ENCODE measurements at places on chromosomes 1 and 21.
A peak's percentile ranks its signal among the peaks of the same experiment; 100 is the strongest.

GRCh38 chr1:204959374-204959773 lies 83.6 kb upstream of the CNTN2 start:
- DNase-seq: no peak

GRCh38 chr1:119009312-119009655 lies 21.1 kb upstream of the TBX15 start:
- no peak for DNase-seq

DNA sequence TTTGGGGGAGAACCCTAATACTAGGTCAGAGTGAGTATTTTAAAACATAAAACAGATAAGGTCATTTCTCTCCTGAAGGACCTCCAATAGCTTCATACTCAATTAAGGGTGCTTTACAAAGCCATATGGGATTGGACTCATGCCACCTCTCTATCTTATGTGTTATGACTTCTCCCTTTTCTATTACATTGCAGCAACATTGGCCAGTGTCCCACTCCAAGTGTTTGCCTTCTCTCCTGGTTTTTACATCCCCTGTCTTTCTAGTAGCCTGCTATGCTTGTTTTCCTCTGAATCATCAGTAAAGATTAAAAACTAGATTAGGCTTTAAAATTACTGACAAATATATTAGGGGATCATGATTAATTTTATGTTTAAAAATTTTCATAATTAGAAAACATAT lies 66.6 kb downstream of the SCMH1 start:
- DNase-seq: no peak

GRCh38 chr1:245179706-245180105 lies 24.9 kb downstream of the KIF26B start:
- no peak for DNase-seq

GRCh38 chr1:160836561-160836960 lies 26.1 kb downstream of the CD244 start:
- DNase-seq: no peak

DNA sequence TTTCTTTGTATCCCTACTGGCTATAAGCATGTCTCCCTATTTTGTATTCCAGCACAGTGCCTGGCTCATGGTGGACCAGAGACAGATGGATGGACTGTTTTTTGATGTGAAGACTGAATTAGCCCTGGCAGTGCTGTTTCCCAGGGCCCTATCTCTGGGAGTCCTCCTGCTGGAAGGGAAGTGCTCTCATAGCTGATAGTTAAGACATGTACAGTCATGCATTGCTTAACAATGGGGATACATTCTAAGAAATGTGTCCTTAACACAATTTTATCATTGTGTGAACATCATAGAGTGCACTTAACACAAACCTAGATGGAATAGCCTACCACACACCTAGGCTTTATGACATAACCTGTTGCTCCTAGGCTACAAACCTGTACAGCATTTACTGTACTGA lies 21.1 kb downstream of the TLCD4 start:
- DNase-seq: no peak

DNA sequence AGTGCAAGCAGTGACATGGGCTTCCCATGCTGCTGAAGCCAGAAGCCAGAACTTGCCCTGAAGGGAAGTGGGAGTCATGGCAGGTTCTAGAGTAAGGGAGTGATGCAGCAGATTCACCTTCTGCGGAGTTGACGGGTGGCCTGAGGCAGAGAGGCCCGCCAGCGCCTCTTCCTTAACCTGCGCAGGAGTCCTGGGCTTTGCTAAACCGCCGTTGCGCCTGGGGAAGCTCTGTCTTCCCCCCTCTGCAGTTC lies 67.3 kb downstream of the OBSCN start:
- no peak for DNase-seq

GRCh38 chr1:240499012-240499411 lies 112.9 kb downstream of the GREM2 start:
- no peak for DNase-seq

GRCh38 chr1:204356997-204357396 lies 2.7 kb downstream of the PLEKHA6 start:
- no peak for DNase-seq

- DNase-seq: no peak
Measured at GRCh38 chr1:44453798-44454349, 48.8 kb downstream of the RNF220 start.

- no peak for DNase-seq
Measured at GRCh38 chr1:93436496-93436895, 11.4 kb upstream of the FNBP1L start.

- DNase-seq: no peak
Measured at GRCh38 chr21:29149808-29150425, 19.5 kb downstream of the MAP3K7CL start.

GRCh38 chr1:64162151-64162550 lies 41.3 kb upstream of the UBE2U start:
- DNase-seq: no peak

DNA sequence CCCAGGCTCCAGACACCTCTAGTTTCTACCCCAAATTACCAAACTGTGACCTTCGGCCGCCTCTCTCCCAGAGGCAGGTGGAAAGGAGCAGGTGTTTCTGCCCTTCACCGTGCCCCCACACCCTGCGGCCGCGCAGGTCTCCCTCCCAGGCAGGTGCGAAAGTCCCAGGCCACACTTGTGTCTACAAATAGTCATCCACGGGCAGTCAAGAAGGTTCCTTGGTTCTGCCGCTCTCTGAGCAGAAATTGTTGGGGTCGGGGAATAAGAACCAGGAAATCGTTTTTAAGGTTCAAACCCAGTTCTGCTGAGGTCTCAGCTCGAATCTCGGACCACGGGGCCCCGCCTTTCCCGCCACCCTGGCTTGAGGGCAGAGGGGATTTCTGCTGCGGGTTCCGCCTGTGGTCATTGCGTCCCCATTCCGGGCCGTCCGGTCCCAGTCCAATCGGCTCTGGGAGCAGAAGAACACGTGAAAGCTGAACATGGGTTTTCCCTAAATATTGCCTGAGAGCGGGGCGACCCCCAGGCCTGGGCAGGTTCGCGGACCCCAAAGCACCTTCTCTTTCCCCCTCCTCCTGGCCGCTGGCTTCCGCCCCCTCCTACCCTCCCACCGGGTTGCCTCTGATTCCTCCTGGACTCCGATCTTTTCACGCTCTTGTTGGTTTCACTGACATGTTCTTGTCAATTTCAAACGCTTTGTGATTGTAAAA lies 1.2 kb upstream of the ATF3 start:
- peak; percentile 31 for DNase-seq

DNA sequence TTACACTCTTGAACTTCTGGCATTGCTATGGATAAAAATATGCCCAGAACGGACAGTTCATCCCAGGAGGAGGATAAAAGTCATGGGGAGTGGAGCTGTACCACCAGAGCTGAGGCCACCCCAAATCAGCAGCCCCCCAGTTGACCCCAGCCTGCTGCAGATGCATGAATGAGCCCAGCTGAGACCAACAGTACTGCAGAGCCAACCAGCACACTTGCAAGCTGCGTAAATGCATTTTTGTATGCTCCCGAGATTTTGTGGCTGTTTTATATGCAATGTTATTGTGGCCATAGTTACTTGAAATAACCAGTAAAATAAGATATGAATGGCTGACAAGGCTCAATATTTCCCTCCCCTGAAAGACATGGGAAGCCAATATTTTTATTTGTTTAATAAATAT lies 264.6 kb downstream of the DUSP10 start:
- DNase-seq: no peak

Data from PC-9 (cell line).